ENCODE measurements at places on chromosomes 7 and 10.

- DNase-seq, result no peak
Measured at GRCh38 chr10:69912589-69912988, 110.9 kb downstream of the COL13A1 start.

- no peak for DNase-seq
Measured at GRCh38 chr10:116247691-116248090, 25.3 kb downstream of the GFRA1 start.

DNA sequence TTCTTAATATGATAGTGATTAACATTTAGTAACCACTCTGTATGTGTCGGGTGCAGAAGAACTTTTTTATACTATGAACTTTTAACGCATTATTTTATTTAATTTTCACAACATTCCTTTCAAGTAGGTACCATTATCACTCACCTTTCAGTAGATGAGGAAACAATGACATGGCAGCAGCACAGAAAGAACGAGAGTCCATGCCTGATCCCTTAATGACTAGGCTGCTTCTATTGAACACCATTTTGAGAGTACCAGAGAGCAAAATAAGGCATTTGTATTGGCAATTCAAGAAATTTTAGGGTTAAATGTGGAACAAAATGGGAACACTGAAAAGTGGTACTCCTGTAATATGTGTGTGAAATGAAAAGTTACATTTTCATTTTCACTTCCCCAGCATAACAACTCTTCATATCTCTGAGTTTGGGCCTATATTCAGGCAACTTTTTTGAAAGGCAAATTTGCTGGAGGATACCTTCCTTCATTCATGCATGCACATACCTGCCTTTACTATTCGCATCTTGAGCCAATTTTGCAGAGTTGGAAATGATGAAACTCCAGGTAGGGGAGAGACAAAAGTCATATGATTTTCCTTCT, 12.8 kb downstream of the LRRN3 start:
- no peak for DNase-seq

GRCh38 chr7:124033095-124033806, 384 bp upstream of the TMEM229A start:
- no peak for DNase-seq

- no peak for DNase-seq
Measured at GRCh38 chr7:104772405-104773345, 241.3 kb upstream of the KMT2E start.

- no peak for DNase-seq
Measured at GRCh38 chr10:120990831-120991230, 139.7 kb downstream of the WDR11 start.

DNA sequence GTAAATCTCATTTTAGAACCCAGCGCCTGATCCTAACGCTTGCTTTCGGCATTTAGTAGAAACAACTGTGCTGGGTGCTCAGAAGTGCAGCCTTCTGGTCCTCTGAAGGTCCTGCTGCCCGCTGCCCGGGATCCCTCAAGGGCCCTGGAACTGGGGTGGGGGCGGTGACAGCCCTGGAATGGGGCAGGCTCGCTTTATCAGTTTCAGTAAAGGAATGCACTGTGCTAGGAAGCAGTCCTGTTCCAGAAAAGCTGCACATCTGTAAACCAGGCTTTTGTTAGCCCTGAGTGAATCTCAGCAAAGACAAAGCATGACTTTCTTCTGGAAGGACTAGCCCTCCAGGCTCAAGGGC, 254.6 kb downstream of the TNS3 start:
- no peak for DNase-seq

- no peak for DNase-seq
Measured at GRCh38 chr10:31477584-31477983, 158.6 kb downstream of the ZEB1 start.

GRCh38 chr10:78688230-78688900, 380.4 kb upstream of the ZMIZ1 start:
- no peak for DNase-seq

- DNase-seq, result no peak
Measured at GRCh38 chr10:129602938-129603535, 136.0 kb downstream of the MGMT start.

DNA sequence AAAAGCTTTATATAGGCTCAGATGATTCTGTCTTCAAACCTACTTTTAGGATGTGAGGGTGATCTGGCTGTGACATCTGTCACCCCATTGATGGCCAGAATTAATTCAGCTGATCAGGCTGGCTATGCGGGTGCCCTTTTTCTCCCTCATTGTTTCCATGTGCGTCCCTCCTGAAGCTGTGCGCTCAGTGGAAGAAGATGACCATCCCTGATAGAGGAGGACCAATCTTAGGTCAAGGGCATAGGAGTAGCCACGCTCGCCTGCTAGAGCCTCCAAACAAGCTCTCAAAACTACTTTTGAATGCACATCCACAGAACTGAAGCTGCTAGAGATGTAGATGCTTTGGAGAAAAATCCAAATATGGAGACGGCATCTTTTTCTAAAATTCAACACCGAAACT, 48.7 kb downstream of the MYPN start:
- DNase-seq, result no peak

DNA sequence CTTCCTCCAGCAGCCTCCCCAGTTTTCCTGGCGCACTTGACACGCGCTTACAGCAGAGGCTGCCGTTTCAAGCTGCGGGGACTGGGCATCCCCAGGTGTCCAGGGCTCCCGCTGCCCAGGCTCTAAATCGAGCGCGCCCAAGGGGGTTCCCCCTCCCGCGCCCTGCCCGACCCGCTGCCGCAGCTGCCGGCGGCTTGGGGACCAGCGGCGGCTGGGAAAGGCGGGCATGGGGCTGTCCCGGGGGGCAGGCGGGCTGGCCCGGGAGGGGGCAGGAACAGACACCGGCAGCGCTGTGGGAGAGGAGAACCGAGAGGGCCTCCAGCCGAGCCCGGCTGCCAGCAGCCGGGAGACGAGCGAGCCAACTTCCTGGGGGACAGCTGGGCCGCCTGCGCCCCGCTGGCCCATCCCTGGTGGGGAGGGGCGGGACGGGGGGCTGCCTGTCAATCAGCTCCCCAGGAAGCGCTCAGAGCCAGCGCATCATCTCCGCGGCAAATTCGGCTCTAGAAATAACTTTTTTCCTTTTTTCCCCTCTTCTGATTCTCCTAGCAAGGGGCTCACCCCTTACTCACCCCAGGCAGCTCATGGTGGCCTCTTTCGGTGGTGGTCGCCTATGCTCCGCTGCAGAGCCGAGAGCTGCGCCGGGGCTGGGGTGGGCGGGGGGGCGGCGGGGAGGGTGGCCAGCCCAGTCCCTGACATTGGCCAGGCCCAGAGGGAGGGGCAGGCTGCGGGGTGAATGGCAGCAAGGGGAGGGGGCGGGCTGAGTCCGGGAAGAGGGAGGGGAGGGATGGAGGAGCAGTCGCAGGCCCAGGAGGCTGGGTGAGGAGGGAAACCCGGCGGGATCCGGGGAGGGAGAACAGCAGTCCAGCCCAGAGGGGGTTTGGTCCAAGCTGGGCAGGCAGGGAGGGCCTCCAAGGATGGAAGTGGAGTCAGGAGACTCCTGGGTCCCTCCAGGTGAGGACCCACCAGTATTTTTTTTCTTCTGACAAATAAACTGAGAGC, 14.7 kb downstream of the GRID2IP start:
- DNase-seq, result no peak

- no peak for DNase-seq
Measured at GRCh38 chr7:7687800-7688199, 30.6 kb downstream of the RPA3 start.

DNA sequence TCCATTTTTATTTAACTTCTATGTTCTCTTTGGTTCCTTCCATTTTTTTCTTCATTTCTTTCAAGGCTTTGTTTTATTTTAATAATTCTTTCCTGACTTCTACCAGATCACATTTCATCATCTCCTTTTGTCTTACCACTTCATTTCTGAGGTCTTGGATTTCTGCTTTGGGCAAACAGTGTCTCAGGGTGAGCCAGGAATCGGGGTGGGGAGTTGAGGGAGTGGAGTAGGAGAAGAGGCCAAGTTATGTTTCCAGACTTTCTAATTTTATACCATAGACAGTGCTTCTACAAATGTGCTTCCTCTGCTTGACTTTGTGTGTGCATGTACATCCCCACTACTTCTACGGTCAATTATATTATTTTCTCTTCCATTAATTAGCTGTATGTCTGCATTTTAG, 112.1 kb downstream of the PRKG1 start:
- DNase-seq, result no peak

DNA sequence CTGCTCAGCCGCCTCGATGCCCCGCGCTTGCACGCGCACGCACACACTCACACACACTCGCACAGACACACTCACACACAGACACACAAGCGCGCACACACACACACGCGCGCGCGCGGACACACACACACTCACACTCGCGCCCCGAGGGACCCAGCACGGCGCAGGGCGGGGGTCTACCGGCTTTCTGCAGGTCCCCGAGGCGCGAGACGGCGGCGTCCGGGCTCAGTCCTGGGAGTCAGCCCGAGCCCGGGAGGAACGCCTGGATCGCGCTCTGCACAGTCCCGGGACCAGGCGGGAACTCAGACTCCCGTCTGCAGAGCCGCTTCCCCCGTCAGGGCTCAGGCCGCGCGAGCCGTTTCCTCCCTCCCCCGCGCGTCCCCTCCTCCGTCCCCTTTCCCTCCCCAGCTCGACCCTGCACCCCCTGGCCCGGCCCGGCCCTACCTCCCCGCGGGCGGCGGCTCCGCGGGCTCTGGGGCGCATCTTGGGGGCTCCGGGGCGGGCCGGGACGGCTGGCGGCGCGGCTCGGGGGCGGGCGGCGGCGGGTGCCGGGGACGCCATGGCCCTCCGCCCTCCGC, 464 bp downstream of the DENND2A start:
- DNase-seq, result no peak

DNA sequence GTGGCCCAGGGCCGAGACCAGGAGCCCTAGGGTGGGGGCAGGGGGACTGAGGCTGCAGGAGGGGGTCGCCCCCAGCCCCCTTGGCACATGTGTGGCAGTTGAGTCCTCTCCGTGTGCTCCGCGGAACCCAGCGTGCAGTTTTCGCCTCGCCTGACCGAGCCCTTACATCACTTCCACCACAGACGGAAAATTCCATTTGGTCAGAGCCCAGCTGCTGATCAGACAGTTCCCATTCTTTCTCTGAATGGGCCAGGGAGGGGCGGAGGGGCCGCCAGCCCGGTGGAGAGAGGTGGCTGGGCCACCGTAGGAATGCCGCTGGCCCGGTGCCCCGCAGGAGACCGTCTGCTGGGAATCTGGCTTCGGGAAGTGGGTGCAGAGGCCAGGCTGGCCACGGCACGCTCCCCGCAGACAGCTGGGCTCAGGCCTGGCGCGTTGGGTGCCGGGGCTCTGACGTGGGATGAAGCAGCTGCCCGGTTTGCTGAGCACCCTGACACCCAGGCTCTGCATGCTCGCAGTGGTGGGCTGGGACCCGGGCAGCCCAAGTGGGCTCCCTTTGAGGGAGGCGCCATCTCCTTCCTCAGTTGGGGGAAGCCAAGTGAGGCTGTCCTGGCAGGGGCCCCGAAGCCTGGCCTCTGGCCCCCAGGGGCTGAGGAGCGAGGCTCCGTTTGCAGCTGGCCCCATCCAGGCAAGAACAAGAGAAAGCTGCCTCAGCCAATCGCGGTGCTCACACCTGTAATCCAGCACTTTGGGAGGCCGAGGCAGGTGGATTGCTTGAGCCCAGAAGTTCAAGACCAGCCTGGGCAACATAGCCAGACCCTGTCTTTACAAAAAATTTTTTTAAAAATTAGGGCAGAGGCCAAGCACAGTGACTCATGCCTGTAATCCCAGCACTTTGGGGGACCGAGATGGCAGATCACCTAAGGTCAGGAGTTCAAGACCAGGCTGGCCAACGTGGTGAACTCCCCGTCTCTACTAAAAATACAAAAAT, 9.9 kb downstream of the TTYH3 start:
- DNase-seq, result peak; percentile 75

GRCh38 chr7:44321796-44322195, 3.6 kb downstream of the CAMK2B start:
- no peak for DNase-seq

DNA sequence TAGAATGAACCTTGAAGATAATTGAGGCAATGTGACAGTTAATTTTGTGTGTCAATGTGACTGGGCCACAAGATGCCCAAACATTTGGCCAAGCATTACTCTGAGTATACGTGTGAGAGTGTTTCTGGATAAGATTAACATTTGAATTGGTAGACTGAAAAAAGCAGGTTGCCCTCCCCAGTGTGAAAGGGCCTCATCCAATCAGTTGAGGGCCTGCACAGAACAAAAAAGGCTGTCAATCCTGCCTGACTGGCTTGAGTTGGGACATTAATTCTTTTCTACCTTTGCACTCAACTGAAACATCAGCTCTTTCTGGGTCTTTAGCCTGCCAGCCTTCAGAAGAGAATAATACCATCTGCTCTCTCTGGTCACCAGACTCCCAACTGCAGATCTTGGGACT, 56.6 kb upstream of the PDE1C start:
- no peak for DNase-seq

DNA sequence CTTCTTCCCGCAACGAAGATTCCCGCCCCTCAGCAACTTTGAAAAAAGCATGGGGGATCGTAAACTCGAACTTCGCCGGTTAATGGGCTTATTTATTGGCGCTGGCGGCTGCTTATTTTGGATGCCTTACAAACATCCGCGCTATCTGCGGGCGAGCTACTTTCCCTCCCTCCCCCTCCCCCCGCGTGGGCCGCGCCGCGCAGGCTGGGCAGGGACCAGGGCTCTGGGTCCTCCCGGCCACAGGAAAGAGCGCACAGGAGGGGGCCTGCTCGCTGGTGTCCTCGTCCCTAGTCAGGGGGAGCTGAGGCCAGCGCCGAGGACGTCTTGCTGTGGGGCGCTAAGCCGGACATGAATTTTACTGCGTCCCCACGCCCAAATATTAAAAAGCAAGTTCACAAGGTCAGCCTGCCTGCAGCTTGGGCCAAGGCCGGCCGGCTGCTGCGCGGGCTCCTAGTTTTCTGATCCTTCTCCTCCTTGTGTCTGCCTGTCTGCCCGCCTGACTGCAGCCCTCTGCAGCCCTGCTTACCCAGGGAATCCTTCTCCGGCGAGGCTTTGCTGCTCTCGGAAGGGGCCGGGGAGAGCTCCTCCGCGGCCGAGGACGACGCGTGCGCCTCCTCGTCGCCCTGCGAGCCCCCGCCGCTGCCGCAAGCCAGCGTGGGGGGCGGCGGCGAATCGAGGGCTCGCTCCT, 1.2 kb downstream of the HOXA10 start:
- no peak for DNase-seq

- DNase-seq, result no peak
Measured at GRCh38 chr10:11869219-11869618, 46.1 kb downstream of the PROSER2 start.

DNA sequence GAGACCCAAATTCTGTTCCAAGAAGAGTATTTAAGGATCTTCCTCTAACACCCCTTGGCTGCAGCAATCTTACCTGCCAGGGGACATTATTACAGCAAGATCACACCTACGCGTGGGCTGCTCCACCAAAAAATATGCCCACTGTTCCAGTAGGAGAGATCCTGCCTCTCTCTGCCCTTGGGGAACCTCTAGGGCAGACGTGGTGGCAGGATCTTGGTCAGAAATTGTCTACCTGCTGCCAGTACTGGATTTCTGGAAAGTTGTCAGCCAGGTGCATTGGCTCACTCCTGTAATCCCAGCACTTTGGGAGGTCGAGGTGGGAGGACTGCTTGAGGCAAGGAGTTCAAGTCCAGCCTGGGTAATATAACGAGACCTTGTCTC, 259.0 kb downstream of the CALN1 start:
- DNase-seq, result no peak

GRCh38 chr7:142200206-142200605, 57.7 kb downstream of the PRSS58 start:
- no peak for DNase-seq

- DNase-seq, result no peak
Measured at GRCh38 chr10:119395280-119396007, 147.1 kb downstream of the RGS10 start.

Data from amygdala (tissue), 56 donors.